ENCODE measurements at places on chromosomes 3 and 15.

DNA sequence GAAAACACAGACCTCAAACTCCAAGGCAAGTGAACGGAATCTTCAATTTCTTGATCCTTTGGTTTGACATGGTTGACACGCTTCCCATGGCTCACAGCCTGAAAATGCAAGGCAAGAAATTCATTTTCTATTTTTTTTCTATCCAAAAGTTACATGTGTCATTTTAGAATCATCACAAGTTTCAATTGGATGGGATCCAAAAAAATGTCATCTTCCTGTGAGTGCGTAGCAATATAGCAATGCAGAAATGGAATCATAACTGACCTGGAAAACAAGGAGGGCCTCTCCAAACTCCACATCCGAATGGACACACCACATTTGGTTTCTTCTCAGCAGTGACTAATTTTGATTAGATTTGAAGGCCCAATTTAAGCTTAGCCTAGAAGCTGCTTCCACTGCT is 175.8 kb upstream of the ATP11B start:
- no peak for DNase-seq

- peak; percentile 31 for DNase-seq
Observed at GRCh38 chr15:55916666-55917409, 76.6 kb downstream of the NEDD4 start.

DNA sequence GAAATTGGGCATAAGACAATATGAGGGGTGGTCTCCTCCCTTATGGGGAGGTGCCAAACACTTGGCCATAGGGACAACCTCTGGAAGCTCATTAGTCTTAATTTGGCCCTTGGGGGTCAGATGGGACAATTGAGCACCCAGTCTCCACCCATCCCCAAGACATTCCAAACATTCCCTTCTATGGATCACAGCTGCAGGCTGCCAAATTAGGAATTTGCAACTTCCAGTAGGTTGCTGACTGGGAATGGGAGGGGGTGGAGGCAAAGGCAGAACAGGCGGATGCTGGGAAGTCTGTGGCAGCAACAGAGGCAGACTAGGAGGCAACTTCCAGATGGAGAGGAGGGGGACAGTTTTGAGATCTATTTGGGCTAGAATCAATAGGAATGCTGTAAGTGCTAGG is 1.4 kb upstream of the PDHB start:
- peak; percentile 32 for DNase-seq

GRCh38 chr15:86355361-86355760 is 275.7 kb downstream of the AGBL1 start:
- no peak for DNase-seq

- no peak for DNase-seq
Observed at GRCh38 chr3:179149951-179150350, 1.8 kb downstream of the PIK3CA start.

DNA sequence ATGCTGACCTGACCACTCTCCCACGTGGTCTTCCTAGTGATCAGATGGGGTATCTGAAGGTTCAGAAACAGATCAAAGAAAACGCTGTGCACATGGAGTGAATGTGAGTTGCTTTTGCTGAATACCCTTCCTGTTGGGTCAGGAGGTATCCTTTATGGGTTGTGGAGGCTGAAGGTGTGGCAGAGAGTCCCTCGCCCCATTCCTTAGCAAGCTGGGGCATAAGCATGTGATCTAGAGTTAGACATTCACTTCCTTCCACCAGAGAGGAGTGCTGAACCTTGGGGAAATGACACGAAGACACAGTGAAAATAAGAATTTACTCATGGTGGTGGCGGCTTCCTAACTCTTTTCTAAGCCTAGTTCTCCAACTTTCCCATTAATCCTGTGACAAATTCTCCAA is 27.8 kb upstream of the SPTBN5 start:
- no peak for DNase-seq

DNA sequence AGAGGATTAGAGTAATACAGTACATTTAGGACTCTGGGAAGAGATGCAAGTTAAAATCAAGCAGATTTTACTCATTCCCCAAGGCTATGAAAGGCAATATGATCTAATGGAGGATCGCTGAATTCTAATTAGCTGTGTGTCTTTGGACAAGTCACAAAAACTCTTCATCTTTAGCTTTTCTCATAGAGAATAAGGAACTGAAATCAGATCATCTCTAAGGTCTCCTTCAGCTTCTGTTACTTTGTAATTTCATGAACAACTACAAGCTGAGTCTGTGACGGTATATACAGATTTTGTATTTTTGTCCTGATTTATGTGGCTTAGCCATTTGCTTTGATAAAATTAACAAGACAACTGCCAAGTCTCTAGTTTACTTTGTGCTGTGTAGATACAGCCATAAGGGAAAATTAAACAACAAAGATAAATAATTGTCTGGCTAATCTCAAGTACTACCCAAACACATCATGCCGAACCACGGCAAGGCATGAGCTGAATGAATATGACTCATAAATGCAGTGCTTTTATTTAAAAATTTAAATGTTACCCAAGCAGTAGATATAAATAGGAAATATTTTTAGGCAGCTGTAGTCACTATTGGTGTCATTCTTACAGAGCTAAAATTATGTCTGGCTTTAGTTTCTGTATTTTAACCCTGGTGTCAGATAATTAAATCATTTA is 81.5 kb downstream of the GAP43 start:
- peak; percentile 36 for DNase-seq

GRCh38 chr3:70989174-70989573 is 594.4 kb downstream of the FOXP1 start:
- DNase-seq, result no peak

DNA sequence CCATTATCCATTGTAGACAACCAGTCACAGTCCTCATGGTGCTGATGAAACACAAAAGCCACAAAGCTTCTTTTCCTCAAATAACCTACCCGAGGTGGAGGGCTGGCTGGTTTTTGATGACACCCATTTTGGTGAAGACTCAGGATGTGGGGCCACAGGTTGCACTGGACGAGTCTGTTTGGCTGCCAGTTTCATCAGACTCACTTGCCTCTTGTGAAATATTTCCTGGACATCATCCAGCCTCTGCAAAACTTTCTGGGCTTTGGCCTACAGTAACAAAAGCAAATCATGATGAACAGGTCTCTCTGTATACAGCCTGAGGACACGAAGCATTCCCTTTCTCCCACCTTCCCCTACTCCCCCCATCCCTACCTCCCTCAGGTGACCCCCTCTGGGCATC is 42.2 kb downstream of the B3GNT5 start:
- peak; percentile 85 for DNase-seq

GRCh38 chr3:44926172-44926571 is 49.8 kb downstream of the ZDHHC3 start:
- DNase-seq, result no peak

- no peak for DNase-seq
Observed at GRCh38 chr3:15279671-15280402, 52.5 kb downstream of the SH3BP5 start.

GRCh38 chr3:116614795-116615362 is 94.7 kb upstream of the TUSC7 start:
- DNase-seq, result no peak

DNA sequence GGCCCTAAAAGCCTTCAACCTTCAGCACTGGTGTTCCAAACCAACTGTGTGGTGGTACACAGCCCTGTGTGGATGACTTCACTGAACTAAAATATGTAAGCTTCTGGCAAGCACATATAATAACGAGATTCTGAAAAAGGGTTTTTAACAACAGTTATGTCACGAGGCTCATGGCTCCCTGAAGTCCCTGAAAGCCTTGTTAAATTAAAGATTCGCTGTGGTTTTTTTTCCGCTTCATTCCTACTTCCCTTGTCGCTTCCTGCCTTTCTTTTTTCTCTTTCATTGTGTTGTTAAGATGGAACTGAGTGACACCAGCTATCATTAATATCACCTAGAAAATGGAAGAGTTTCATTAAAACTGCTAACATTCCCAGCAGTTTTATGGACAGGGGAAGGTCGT is 3.5 kb downstream of the RORA start:
- no peak for DNase-seq

DNA sequence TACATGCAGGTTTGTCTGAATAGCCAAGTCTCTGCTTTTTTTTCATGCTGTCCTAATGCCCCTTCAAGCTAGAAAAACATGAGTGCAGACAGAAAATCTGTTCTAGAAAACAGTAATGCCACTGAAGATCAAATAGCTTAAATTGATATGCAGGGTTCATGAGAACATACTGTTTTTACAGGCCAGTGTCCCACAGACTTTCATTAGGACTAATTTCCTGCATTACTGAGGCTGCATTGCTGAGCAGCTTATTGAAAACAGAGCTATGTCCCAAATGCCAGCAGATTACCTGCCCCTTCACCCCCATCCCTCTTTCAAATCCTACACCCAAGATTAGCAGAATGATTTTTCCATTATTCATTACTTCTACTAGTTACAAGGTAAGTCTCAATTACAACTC is 665 bp downstream of the TM4SF18 start:
- DNase-seq, result no peak

DNA sequence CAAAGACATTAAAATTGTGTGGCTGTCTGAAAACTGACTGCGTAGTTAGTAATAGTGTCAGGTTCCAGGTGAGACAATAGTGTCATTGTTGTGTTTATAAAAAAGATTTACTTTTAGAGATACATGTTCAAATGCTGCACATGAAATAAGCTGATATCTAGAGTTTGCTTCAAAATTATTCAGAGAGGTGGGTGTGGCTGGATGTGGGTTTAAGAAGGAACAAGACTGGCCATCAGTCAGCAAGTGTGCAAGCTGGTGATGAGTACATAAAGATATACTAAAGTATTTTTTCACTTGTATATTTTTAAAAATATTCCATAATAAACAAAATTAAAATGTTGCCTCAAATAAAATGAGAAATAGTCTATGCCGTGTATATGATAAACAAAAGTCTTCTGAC is 190.6 kb downstream of the ARRDC4 start:
- no peak for DNase-seq

All from brain microvascular endothelial cell (primary cell).